Mesothelial cell of epicardium (in vitro differentiated cells): ENCODE measurements at places on chromosomes 3 and 15. TPM values are rescaled to one million over a fixed set of nuclear protein-coding genes. Genes with fewer than 3 reads are reported as not detected.

- peak overlapping the region; percentile 56 for H3K4me3 ChIP-seq
- peaks cover 37% of the 10 kb centered on the region for H3K4me1 ChIP-seq
- H3K27ac ChIP-seq: no peak overlapping the region
- DNase-seq: peak; percentile 58
Measured at GRCh38 chr15:40282147-40282868, 556 bp downstream of the ANKRD63 start.

DNA sequence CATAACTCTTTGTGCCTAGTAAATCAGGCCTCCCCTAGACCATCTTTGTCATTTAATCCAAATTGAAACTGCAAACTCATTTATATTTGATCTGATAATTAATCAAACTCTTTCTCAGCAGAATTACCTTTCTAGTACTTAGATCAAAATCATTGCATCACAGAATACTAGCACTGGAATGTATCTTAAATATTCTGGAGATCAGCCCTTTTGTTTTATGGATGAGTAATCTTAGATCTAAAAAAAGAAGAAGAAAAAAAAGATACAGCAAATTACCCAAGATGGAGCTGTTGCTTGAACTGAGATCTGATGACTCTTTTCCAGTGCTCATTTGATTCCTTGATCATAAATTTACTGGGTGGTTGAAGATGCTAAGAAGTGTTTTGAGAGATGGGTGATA, 47.9 kb downstream of the NAALADL2 start:
- DNase-seq: no peak
- H3K27me3 ChIP-seq: no peaks in the 10 kb centered on the region
- H3K4me1 ChIP-seq: peaks cover 3% of the 10 kb centered on the region
- no peak overlapping the region for H3K27ac ChIP-seq
- H3K36me3 ChIP-seq: no peaks in the 10 kb centered on the region

- H3K36me3 ChIP-seq: peaks cover 34% of the 10 kb centered on the region
- H3K4me3 ChIP-seq: no peak overlapping the region
- peaks cover 8% of the 10 kb centered on the region for H3K4me1 ChIP-seq
- H3K27ac ChIP-seq: no peak overlapping the region
Measured at GRCh38 chr15:51869060-51869421, 39.6 kb downstream of the TMOD3 start.

- no peak overlapping the region for H3K4me3 ChIP-seq
- no peaks in the 10 kb centered on the region for H3K27me3 ChIP-seq
- no peaks in the 10 kb centered on the region for H3K36me3 ChIP-seq
- H3K27ac ChIP-seq: peak overlapping the region; percentile 32
- no peak for DNase-seq
- H3K4me1 ChIP-seq: peaks cover 30% of the 10 kb centered on the region
Measured at GRCh38 chr3:149977386-149977785, 6.7 kb upstream of the PFN2 start.

Gene SENP8
- total RNA-seq: 3.7 to 5.3 TPM (median 4.7 TPM) in 3 replicates

GRCh38 chr15:100167884-100168375, 173.8 kb downstream of the ADAMTS17 start:
- peaks cover 14% of the 10 kb centered on the region for H3K36me3 ChIP-seq
- no peaks in the 10 kb centered on the region for H3K27me3 ChIP-seq
- no peak overlapping the region for H3K27ac ChIP-seq
- DNase-seq: no peak

DNA sequence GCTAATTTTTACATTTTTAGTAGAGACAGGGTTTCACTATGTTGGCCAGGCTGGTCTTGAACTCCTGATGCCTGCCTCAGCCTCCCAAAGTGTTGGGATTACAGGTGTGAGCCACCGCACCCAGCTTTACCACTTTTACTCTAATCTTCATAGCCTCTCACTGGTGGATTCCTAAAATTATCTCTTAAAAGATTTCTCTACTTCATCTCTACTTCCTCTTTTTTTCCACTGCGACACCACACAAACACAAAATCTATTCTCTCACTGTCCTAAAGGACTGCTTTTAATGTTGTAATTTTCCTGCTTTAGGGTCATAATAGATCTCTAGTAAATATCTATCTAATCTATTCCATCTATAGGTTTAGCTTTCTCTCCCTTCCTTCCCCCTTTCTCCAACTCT, 34.0 kb upstream of the TBL1XR1 start:
- H3K27ac ChIP-seq: no peak overlapping the region
- no peak for DNase-seq
- no peaks in the 10 kb centered on the region for H3K4me1 ChIP-seq
- H3K27me3 ChIP-seq: no peaks in the 10 kb centered on the region
- H3K4me3 ChIP-seq: no peak overlapping the region

DNA sequence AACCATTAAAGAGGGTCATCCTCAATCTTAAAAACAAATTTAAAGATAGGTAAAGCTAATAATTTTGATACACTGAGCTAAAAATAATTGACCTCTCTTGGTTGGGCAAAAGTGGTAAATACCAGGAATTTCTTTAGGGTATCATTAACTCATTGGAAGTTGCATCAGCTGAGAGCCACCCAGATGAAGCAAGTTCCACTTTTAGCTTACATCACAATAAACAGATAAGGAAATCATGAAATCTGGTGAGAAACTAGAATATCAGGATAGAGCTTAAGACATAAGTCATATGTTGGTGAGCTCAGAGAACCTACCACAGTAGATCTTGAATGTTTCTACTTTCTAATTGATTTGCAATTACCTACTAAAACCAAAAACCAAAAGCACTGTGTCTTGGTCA, 97.4 kb upstream of the SLC2A2 start:
- H3K36me3 ChIP-seq: peaks cover 5% of the 10 kb centered on the region
- no peaks in the 10 kb centered on the region for H3K27me3 ChIP-seq
- H3K4me3 ChIP-seq: no peak overlapping the region

GRCh38 chr3:169661361-169662131, 2.0 kb downstream of the MECOM start:
- DNase-seq: peak; percentile 65
- H3K36me3 ChIP-seq: no peaks in the 10 kb centered on the region
- H3K27ac ChIP-seq: peak overlapping the region; percentile 58
- peaks cover 85% of the 10 kb centered on the region for H3K27me3 ChIP-seq
- H3K4me3 ChIP-seq: peak overlapping the region; percentile 83
- peaks cover 58% of the 10 kb centered on the region for H3K4me1 ChIP-seq

Gene OCA2
- total RNA-seq: 1.0 to 2.0 TPM (median 1.5 TPM) in 3 replicates

Gene HAPLN3
- 3.5 to 3.9 TPM (median 3.9 TPM) in 3 replicates for total RNA-seq

GRCh38 chr3:134201201-134202130, 49.2 kb downstream of the RYK start:
- no peaks in the 10 kb centered on the region for H3K4me1 ChIP-seq

Gene CILP
- total RNA-seq: 0.95 to 1.3 TPM (median 1.2 TPM) in 3 replicates

DNA sequence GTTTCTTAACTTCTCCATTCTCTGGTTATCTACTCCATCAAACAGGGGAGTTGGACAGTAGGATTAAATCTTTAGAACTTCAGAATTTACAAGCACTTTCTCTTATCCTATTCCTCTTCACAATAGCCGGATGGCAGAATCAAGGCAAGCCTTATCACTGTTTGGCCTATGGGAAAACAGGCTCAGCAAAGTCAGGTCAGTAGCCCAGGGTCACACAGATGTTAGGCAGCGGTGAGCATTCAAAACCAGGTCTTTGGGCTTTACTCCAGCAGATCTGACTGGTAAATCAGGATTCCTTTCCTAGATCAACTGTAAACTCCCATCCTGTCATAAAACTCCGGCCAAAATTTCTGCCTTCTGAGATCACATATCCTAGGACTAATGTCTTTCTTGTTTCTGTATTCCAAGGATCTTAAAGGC, 258.4 kb downstream of the OPA1 start:
- H3K27me3 ChIP-seq: no peaks in the 10 kb centered on the region
- peak overlapping the region; percentile 85 for H3K27ac ChIP-seq
- H3K4me3 ChIP-seq: no peak overlapping the region
- peaks cover 31% of the 10 kb centered on the region for H3K4me1 ChIP-seq
- no peaks in the 10 kb centered on the region for H3K36me3 ChIP-seq
- DNase-seq: no peak

DNA sequence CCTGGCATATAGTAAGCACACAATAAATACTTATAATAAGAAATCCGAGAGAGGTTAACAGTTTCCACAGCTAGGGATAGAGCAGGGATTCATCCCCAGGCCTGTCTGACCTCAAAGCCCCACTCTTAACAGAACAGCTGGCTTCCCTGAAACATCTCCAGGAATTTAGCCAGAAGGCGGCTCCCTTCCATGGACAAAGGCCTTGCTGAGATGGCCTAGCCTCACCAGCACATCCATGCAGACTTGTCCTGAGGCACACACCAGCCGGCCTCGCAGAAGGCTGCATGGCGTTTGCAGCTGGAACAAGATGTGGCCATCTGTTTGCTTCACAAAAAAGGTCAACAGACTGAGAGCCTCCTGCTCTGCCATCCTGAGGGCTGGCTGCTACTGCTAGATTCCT, 245.4 kb downstream of the SLCO3A1 start:
- H3K4me3 ChIP-seq: no peak overlapping the region
- no peak overlapping the region for H3K27ac ChIP-seq
- no peak for DNase-seq
- H3K36me3 ChIP-seq: no peaks in the 10 kb centered on the region

DNA sequence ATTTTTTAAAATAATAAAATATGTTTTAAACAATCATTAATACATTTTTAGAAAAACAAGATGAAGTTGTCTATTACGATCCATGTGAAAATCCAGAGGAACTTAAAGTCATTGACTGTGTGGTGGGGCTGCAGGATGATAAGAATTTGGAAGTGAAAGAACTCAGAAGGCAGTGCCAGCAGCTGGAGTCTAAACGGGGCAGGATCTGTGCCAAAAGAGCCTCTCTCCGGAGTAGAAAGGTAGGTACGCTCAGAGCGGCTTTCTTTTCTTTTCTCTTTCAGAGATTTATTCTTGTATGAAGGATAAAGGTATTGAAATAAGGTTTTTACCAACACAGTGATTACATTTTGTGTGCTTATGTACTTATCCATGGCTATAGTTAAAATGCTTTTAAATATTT, 13.6 kb downstream of the WHAMM start:
- no peak overlapping the region for H3K27ac ChIP-seq
- H3K36me3 ChIP-seq: peaks cover 42% of the 10 kb centered on the region
- no peak overlapping the region for H3K4me3 ChIP-seq
- DNase-seq: no peak
- H3K27me3 ChIP-seq: no peaks in the 10 kb centered on the region

DNA sequence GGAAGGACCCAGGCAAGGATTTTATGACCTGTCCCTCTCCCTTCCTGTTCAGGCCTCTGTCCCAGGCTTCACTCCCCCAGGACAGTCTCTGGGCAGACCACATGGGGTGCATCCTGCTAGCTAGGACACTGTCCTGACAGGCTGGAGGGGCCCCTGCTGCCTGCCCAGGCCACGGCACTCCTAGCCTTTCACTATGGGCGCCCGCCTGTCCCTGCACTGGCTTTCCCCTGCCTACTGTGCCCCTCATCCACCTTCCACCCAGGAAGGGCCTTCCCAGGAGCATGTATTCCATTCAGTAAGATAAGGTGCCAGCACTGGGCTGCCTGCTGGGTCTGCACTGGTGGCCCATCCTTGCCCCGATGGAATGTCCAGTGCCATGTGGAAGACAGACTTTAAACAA, 145.3 kb downstream of the DNAJB8 start:
- no peak overlapping the region for H3K4me3 ChIP-seq
- H3K27me3 ChIP-seq: no peaks in the 10 kb centered on the region
- H3K27ac ChIP-seq: no peak overlapping the region
- peak; percentile 20 for DNase-seq
- peaks cover 2% of the 10 kb centered on the region for H3K36me3 ChIP-seq

Gene PRR23E
- not detected in 3 replicates for total RNA-seq

Gene KY
- total RNA-seq: not detected in 3 replicates

DNA sequence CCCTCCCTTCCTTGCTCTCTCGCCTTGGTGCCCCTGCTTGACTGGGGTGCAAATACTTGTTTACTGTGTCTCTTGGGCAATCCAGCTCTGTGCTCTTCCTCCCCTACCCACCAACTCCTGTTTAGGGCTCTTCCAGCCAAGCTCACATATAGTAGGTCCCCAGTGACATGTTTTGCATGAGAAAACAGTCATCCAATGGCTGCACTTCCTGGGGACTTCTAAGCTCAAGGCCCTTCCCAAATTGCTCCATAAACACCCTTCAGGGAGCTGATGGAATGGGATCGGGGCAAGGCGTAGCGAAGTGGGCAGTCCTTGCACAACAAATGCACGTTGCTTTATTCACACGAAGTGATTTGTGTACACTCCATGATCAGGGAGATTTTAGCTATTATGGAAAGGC, 9.4 kb upstream of the COPG1 start:
- H3K4me3 ChIP-seq: no peak overlapping the region
- H3K36me3 ChIP-seq: peaks cover 2% of the 10 kb centered on the region
- no peaks in the 10 kb centered on the region for H3K27me3 ChIP-seq
- DNase-seq: no peak

DNA sequence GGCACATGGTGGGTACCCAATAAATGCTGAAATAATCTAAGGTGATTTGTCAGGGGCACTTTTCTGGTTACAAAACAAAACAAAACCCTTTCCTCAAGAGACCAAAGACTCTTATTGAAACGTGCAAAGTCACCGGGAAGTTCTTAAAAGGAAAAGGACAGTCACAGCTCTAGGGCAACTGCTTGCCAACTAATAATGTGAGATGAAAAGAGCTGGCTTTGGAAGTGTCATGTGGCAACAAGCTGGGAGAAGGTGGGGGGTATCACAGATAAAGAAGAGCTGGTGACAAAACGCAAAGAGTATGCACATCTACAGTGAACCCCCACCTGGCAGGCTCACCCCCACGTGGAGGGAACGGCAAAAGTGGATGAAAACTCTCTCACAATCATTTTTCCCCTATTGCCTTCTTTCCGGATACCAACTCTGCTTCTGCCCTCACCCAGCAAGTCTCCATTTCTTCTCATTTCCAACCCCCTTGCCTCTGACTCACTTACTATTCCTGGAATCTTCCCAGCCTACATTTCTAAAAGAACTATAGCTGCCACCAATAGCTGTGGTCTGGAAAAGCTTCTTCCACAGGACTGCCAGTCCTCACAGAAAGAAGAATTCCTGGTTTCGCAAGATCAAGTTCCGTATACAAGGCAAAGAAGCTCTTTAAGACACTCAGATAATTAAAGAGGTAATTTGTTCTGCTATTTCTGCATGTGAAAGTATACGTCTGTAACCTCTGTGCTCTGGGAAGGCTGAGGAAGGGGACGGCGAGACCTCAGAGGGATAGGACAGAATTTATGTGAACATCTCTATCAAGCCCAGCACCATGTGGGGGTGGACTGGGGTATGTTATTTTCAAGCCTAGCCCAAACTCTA, 21.8 kb upstream of the ANPEP start:
- peaks cover 40% of the 10 kb centered on the region for H3K36me3 ChIP-seq
- H3K27me3 ChIP-seq: no peaks in the 10 kb centered on the region
- no peak overlapping the region for H3K4me3 ChIP-seq
- DNase-seq: no peak

- no peaks in the 10 kb centered on the region for H3K36me3 ChIP-seq
- peaks cover 5% of the 10 kb centered on the region for H3K27me3 ChIP-seq
- no peak for DNase-seq
- H3K4me1 ChIP-seq: peaks cover 10% of the 10 kb centered on the region
- no peak overlapping the region for H3K27ac ChIP-seq
Measured at GRCh38 chr3:14780927-14781507, 37.7 kb upstream of the FGD5 start.

Gene CLDN16
- total RNA-seq: 0.07 to 0.20 TPM (median 0.11 TPM) in 3 replicates

GRCh38 chr3:179671747-179672242, 19.0 kb downstream of the USP13 start:
- no peak for DNase-seq
- H3K36me3 ChIP-seq: no peaks in the 10 kb centered on the region

GRCh38 chr3:129121792-129122411, at the start of gene RAB43:
RAB43 (minus strand) TSS chr3:129121804; CDS start chr3:129121489, 315 bp downstream.
- H3K4me1 ChIP-seq: peaks cover 29% of the 10 kb centered on the region
- H3K36me3 ChIP-seq: peaks cover 20% of the 10 kb centered on the region
- DNase-seq: peak; percentile 93
- peak within 1 kb of the TSS; percentile 95 for H3K27ac ChIP-seq
- peak within 1 kb of the TSS; percentile 88 for H3K4me3 ChIP-seq
